Mesenchymal stem cell (in vitro differentiated cells and primary cell): ENCODE measurements at places on chromosomes 1 and 21.

DNA sequence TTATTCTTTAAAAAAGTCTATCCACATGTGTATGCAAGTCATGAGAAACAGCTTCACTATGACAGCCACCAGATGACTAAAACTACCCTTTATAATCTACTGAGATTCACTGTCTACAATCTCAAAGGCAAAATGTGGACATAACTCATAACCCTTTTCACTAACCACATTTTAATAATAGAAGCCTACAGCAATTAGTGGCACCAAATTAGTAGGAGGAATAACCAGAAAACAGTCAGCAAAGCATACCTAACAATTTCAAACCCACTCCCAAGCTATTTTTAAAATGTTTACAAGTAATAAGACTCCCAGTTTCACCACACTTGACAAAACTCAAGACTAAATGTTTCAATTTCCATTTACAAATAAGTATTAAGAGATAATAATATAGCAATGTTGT lies 442.9 kb downstream of the PTPRC start:
- H3K27me3 ChIP-seq, result no peaks in the 10 kb centered on the region
- H3K27ac ChIP-seq, result no peak overlapping the region
- no peak overlapping the region for H3K4me3 ChIP-seq
- H3K4me1 ChIP-seq, result no peaks in the 10 kb centered on the region
- H3K36me3 ChIP-seq, result no peaks in the 10 kb centered on the region

- DNase-seq, result peak; percentile 34
- no peaks in the 10 kb centered on the region for H3K27me3 ChIP-seq
- H3K36me3 ChIP-seq, result no peaks in the 10 kb centered on the region
Measured at GRCh38 chr1:193308438-193308837, 122.0 kb upstream of the B3GALT2 start.

DNA sequence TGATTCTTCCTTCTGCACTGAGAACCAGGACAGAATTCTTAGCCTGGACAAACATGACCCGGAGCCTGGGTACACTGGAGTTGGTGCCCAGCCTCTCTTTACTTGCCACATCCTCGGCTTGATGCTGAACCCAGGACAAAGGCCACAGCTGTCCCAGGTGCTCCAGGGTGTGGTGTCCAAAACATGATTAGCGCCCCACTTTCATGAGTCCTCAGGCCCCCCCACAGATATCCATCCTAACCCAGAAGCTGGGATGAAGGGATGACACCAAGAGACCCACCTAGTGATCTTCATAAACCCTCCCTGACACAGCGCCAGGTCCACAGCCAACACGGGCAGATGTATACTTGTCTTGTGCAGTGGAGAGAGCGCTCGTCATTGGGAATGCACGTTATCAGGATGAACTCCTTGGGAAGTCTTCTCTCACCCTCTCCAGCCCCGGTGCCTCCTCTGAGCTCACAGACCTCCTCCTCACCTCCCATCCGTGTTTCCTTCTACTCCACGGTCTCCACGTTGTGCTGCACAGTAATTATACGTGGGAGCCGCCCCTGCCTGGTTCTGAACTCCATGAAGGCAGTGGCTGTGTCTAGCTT lies 3.6 kb downstream of the ABCA4 start:
- no peak overlapping the region for H3K27ac ChIP-seq
- H3K27me3 ChIP-seq, result no peaks in the 10 kb centered on the region
- peaks cover 6% of the 10 kb centered on the region for H3K4me1 ChIP-seq
- no peak for DNase-seq
- no peaks in the 10 kb centered on the region for H3K36me3 ChIP-seq

GRCh38 chr1:224052772-224053171 lies 61.1 kb upstream of the FBXO28 start:
- DNase-seq, result peak; percentile 16
- H3K27ac ChIP-seq, result peak overlapping the region; percentile 39
- H3K27me3 ChIP-seq, result no peaks in the 10 kb centered on the region
- H3K4me1 ChIP-seq, result peaks cover 4% of the 10 kb centered on the region
